ENCODE measurements at places on chromosomes 2 and 18. TPM values are rescaled to one million over a fixed set of nuclear protein-coding genes. Genes with fewer than 3 reads are reported as not detected.

- no peak overlapping the region for H3K4me3 ChIP-seq
- DNase-seq, result no peak
Measured at GRCh38 chr2:219515874-219516629, 1.8 kb downstream of the ASIC4 start.

DNA sequence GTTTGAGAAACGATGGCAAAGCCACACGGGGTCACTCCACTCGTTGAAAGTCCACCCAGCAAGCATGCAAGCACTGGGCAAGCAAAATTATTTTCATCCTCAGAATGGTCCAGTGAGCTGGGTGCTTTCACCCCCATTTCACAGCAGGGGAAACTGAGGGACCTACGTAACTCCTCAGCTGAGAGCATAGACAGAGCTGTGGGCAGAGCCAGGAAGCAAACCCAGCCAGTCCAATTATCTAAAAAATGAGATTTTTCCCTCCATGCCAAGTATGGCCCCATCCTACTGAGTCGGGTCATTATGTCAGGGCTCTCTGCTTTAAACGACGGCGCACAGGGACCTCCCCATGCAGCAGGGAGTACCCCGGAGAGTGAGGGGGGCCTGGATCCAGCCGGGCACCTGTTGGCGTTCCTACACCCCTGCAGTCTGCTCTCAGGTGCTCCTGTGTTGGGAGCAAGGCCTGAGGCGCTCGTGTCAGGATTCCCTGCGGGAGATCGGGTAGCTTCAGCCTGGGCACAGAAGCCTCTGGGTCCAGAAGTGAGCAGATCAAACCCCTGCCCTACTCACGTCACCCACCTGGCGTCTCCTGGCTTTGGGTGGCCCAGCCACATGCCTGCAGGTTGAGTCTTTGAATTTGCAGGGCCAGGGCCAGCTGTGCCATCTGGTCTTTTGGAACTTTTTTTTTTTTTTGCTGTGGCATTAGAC is 17.3 kb downstream of the TWIST2 start:
- peak overlapping the region; percentile 94 for H3K27ac ChIP-seq
- DNase-seq, result no peak
- H3K4me1 ChIP-seq, result peaks cover 53% of the 10 kb centered on the region
- no peaks in the 10 kb centered on the region for H3K27me3 ChIP-seq
- H3K36me3 ChIP-seq, result peaks cover 4% of the 10 kb centered on the region
- no peak overlapping the region for H3K4me3 ChIP-seq

DNA sequence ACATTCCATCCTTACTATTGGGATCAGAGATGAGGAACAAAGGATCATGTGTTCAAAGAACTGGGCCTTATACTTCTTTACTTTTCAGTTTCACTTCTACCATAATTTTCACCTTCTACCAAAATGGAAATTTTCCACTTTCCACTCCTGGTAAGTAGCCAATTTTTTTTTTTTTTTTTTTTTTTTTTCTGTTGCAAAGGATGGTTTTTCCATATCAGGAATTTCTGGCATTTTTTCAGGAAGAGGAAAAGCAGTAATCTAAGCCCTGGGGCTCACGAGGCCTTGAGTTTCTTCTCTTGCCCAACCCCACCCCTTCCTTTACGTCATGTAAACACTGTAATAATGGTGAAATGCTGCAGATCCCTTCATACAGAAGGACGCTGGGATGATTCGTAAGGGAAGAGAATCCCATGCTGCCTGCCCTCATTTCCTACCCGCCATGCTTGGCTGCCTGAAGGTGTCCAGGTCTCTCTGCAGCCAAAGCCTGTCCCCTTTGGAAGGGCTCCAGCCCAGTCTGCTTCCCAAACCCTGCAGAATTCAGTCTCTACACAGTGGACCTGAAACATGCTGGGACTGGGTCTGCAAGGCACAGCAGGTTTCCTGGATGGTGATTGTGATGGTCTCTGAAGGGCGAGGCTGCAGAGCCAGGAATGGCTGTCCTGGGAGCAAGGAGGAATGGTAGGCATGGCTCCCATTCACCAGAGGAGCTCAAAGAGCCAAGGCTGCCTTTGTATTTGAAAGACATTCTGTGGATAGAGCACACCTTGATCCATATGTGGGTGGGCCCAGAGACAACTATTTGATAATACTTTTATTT is 57.0 kb downstream of the EFR3B start:
- H3K4me3 ChIP-seq, result no peak overlapping the region
- H3K27me3 ChIP-seq, result no peaks in the 10 kb centered on the region
- peak overlapping the region; percentile 39 for H3K27ac ChIP-seq
- no peaks in the 10 kb centered on the region for H3K36me3 ChIP-seq

- no peak overlapping the region for H3K4me3 ChIP-seq
- peak; percentile 45 for DNase-seq
- H3K27ac ChIP-seq, result no peak overlapping the region
- no peaks in the 10 kb centered on the region for H3K36me3 ChIP-seq
- peaks cover 14% of the 10 kb centered on the region for H3K4me1 ChIP-seq
Measured at GRCh38 chr18:59628995-59629394, 68.2 kb downstream of the CCBE1 start.

DNA sequence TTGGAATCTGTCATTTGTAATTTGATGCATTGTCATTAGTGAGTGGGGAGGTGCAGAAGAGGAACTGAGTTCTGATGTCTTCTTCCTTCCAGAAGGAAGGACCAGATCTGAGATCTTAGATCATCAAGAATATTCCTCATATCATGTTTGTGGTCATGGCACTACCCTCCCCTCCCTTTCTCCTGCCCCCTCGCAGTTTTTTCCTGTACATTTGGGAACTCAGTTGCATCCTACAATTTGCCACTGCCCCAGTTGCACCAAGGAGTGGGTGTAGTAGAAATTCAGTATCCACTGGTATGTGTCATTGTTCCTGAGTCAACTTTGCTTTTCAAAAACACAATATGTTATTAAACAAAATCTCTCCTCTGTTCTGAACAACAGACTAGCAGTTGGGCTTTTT is 26.6 kb upstream of the ACVR1 start:
- H3K4me1 ChIP-seq, result no peaks in the 10 kb centered on the region
- peak; percentile 4 for DNase-seq
- H3K27me3 ChIP-seq, result no peaks in the 10 kb centered on the region
- H3K4me3 ChIP-seq, result no peak overlapping the region
- no peak overlapping the region for H3K27ac ChIP-seq

- no peak for DNase-seq
- H3K4me1 ChIP-seq, result no peaks in the 10 kb centered on the region
- no peak overlapping the region for H3K27ac ChIP-seq
- H3K36me3 ChIP-seq, result no peaks in the 10 kb centered on the region
- H3K4me3 ChIP-seq, result no peak overlapping the region
- H3K27me3 ChIP-seq, result peaks cover 16% of the 10 kb centered on the region
Measured at GRCh38 chr2:238790126-238790832, 57.6 kb upstream of the TWIST2 start.

- H3K27me3 ChIP-seq, result no peaks in the 10 kb centered on the region
- no peak overlapping the region for H3K27ac ChIP-seq
- H3K4me3 ChIP-seq, result no peak overlapping the region
- DNase-seq, result no peak
Measured at GRCh38 chr2:112548980-112549379, 6.7 kb downstream of the POLR1B start.

DNA sequence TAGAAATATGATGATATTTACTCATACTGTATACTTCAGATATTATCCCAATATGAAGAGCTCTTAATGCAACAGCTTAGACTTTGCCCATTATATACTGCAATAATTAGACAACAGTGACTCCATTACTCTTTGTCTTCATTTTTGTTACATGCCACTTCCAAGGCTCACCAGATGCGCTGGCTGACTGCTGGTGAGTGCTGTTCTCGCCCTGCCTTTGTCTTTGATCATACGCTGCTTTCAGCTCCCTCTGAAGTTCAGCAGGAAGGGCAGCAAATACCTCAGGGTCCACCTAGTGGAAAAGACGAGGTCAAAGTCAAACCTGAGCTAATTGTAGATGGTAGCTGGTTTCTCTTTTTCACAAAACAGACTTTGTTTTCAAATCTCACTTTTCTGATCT is 66.3 kb downstream of the EIF5B start:
- H3K4me3 ChIP-seq, result no peak overlapping the region
- no peak overlapping the region for H3K27ac ChIP-seq
- no peaks in the 10 kb centered on the region for H3K27me3 ChIP-seq
- no peaks in the 10 kb centered on the region for H3K4me1 ChIP-seq
- no peak for DNase-seq

DNA sequence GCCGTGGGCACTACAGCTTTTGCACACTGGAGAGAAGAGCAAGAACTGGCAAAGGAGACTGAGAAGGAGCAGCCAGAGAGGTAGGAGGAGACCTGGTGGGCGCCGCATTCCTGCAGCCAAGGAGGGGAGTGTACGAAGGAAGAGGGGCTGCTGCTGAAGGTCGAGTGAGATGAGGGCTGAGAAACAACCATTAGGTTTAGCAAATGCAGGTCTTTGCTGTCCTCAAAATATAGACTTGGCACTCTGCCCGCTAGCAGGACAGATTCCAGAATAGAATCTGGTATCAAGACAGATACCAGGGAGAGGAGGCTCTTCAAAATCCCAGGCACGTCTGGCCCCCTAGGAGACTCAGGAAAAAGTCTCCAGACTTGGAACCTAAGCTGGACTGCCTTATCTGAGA is 83.0 kb downstream of the TGOLN2 start:
- no peak overlapping the region for H3K27ac ChIP-seq
- peaks cover 16% of the 10 kb centered on the region for H3K4me1 ChIP-seq
- H3K27me3 ChIP-seq, result no peaks in the 10 kb centered on the region
- no peaks in the 10 kb centered on the region for H3K36me3 ChIP-seq
- DNase-seq, result no peak

- peak overlapping the region; percentile 45 for H3K27ac ChIP-seq
- DNase-seq, result peak; percentile 56
- no peaks in the 10 kb centered on the region for H3K27me3 ChIP-seq
- H3K4me1 ChIP-seq, result peaks cover 26% of the 10 kb centered on the region
- H3K36me3 ChIP-seq, result no peaks in the 10 kb centered on the region
Measured at GRCh38 chr2:102126660-102127059, 15.9 kb upstream of the IL1R1 start.

- no peak within 1 kb of the TSS for H3K27ac ChIP-seq
- no peak for DNase-seq
- H3K36me3 ChIP-seq, result no peaks in the 10 kb centered on the region
- peaks cover 41% of the 10 kb centered on the region for H3K27me3 ChIP-seq
Measured at GRCh38 chr2:230924470-230925341, at the start of gene GPR55. Gene GPR55, minus strand, starts transcription at chr2:230925242. Its CDS starts 14,280 bp downstream, at chr2:230910962.

DNA sequence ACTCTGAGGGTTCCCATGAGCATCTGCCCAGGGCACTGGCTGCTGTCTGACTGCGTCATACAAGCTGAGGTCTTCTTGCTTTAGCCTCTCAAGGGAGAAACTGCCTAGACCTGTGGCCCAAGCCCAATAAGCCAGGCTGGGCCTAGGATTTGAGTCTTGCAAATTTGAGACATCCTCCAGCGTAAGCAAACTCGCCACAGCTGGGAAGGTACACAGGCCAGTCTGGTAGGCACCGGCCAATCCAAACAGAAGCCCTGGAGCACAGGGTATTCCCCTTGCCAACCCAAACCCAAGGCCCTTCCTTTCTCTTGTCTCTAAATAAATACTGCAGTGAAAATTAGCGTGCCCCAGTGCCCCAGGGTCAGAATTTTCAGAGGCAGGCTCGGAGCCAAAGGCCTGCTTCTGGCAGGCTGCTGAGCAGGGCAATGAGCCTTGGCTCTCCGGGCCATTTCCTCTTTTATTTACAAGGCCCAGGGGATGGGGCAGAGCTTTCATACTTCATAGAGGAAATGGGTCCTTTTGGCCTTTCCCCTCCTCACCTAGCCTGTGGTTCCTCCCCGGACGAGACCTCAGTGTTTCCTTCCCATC is 33.3 kb downstream of the POLR1A start:
- peaks cover 60% of the 10 kb centered on the region for H3K36me3 ChIP-seq
- no peak overlapping the region for H3K4me3 ChIP-seq
- no peak overlapping the region for H3K27ac ChIP-seq
- H3K27me3 ChIP-seq, result no peaks in the 10 kb centered on the region
- H3K4me1 ChIP-seq, result peaks cover 3% of the 10 kb centered on the region
- DNase-seq, result no peak

DNA sequence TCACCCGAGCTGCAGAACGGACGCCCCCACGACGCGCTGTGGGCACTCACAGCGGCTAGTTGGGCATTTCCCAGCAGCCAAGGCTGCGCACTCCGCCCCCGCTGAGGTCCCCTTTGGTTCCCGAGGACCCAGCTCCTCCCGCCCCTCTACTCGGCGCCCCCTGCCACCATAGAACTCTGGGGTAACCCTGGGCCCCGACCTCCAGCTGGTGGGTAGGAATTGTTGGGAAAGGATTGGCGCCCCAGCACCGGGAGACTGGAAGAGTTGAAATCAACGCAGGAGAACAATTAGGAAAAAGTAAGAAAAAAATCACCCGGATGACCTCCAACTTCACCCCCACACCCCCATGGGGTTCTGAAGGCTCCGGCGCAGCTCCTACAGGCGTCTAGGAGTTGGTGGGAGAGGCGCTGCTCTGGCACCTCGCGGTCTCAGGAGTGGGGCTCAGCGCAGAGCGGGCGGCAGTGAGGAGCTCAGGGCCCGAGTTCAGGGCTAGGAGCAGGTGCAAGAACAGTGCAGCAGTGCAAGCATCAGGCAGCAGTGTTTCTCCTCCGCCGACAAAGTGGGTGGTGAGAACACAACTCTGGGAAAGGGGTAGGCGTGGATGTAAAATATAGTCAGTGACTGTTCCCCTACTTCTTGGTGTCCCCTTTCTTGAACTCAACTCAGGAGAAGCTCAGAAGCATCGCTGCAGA is 14.0 kb downstream of the POU3F3 start:
- no peaks in the 10 kb centered on the region for H3K4me1 ChIP-seq
- no peak overlapping the region for H3K27ac ChIP-seq
- H3K4me3 ChIP-seq, result no peak overlapping the region
- no peak for DNase-seq
- H3K27me3 ChIP-seq, result peaks cover 73% of the 10 kb centered on the region

- no peak overlapping the region for H3K4me3 ChIP-seq
- no peaks in the 10 kb centered on the region for H3K27me3 ChIP-seq
- no peaks in the 10 kb centered on the region for H3K36me3 ChIP-seq
- DNase-seq, result peak; percentile 49
Measured at GRCh38 chr2:171402906-171403580, 30.7 kb downstream of the METTL8 start.

Gene HJURP
- 26.5 TPM for polyA plus RNA-seq

Gene ZAP70
- 0.09 TPM for polyA plus RNA-seq

Gene RNF125
- polyA plus RNA-seq, result 0.09 TPM

Gene SLC5A7
- polyA plus RNA-seq, result not detected

Gene SOWAHC
- polyA plus RNA-seq, result 3.2 TPM

Gene TYMS
- polyA plus RNA-seq, result 92.2 TPM

Gene CIDEA
- polyA plus RNA-seq, result not detected
